ENCODE measurements at places on chromosomes 12 and 14.

DNA sequence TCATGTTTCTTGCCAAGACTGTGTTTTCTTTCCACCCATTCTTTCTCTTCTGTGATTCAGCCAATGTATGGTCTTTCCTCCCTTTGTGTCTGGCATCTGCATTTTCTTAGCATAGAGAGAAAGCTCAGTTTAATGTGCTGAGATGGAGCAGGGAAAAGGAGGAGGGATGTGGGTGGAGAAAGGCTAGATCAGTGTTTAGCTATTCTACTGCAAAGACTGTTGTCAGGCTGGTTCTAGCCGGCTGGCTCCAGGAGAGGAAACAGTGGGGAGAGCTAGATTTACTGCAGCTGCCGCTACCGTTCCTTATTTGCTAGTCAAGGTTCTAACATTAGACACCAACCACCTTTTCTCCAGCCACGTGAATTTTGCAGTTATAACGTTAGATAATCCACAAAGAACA lies 5.2 kb upstream of the RIMKLB start:
- DNase-seq: no peak

GRCh38 chr12:8664228-8664913 lies 1.7 kb upstream of the MFAP5 start:
- no peak for DNase-seq

GRCh38 chr12:110860833-110861296 lies 14.1 kb downstream of the CCDC63 start:
- no peak for DNase-seq

DNA sequence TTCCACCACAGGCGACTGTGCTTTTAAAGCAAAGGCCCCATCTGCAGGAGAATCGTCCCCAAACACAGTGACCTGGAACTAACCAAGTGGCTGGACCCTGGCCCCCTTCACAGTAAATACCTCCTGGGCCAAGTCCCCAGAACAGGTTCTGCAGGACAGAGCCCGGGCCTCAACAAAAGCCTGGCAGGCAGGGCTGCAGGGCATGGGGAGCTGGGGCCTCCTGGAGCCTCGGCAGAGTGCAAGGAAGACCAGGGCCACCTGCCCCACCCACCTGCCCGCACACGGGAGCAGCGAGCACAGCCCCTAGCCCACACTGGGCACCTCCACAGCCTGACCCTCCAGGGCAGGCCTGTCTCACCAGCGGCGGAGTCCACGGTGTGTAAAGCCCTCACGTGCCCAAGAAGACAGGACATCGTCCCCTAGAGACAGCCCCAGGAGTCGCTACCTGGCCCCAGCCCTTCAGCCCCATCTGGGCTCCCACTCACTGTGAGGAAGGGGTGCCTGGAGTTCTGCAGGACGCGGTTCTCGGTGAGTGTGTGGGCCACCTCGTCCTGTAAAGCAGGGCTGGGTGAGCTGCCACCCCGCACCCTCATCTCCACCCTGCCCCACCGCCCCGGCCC lies 21.0 kb downstream of the AKT1 start:
- DNase-seq: no peak

GRCh38 chr12:124083708-124084107 lies 110.7 kb downstream of the ZNF664 start:
- DNase-seq: no peak

DNA sequence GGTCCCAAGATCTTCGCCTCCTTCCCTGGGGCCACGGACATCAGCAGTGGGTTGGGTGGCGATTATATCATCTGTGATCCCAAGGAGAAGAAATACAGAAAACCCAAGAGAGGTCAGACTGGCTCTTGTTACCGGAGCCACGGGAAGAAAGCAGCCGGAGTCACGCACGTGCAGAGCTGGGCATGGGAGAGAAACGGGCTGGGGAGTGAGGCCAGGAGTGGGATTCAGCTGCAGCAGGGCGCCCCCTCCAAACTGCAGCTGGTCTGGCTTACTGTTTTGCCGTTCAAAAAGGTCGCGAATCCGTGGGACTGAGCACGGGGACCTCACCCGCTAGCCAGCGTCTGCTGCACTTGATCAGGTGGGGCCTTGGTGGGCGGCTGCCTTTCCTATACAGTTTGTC lies 206.6 kb upstream of the PRMT8 start:
- no peak for DNase-seq

All from amygdala (tissue), 56 donors.